Stimulated activated CD8-positive, alpha-beta memory T cell treated with anti-CD3 and anti-CD28 coated beads, Interleukin-15, amount 100 ng/mL, for 24 hours (primary cell): ENCODE measurements at places on chromosomes 2 and 18.

GRCh38 chr2:235692671-235693171, 198.9 kb downstream of the AGAP1 start:
- no peak for DNase-seq

GRCh38 chr2:174153757-174154680, 94.3 kb downstream of the OLA1 start:
- no peak for DNase-seq

DNA sequence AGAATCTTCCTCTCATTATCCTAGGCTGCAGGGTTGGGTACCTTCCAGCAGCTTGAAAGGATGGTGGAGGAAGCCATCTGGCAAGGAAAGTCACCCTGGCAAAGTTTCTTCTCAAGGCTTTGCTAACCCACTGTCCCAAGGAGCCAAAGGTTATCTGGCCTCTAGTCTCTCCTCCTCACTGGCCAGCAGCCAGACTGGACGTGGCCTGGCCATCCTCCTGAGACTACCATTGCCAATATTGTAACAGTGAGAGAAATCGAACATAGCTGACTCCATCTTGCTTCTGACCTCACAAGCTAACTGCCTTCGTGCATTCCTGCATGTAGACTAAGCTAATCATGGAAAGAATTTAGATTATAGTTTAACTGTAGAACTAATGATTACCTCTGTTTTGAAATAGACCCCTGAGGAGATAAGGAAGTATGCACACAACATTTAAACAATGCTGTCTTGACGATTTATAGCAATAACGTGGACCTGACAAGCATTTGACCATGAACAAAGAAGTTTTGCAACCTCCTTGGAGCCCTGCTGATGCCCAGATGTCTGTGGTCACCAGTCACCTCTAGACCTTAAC, 7.8 kb upstream of the ANXA4 start:
- DNase-seq, result no peak

GRCh38 chr18:3265564-3266033, 3.7 kb downstream of the MYL12B start:
- DNase-seq, result no peak

DNA sequence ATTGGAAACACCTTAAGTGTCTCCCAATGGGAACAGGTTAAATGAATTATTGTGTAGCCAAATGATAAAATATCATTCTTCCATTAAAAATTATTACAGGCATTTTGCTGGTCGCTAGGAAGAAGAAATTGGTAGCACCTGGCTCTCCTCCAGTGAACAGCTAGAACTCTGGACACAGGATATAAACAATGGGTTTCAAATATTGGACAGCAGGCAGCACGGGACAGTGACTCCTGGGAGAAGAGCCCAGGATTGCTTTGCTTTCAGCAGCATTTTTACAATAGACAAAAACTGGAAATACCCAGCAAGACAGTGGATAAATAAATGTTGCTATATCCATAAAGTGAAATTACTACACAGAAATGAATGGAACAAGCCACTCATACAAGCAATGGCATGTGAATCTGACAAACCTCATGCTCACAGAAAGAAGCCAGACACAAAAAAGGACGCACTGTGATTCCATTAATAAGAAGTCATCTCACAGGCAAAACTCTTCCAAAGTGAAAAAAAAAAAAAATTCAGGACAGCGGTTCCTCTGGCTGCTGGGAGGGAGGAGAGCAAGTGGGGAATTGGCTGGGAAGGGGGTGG, 50.5 kb downstream of the LAMA1 start:
- DNase-seq, result no peak

DNA sequence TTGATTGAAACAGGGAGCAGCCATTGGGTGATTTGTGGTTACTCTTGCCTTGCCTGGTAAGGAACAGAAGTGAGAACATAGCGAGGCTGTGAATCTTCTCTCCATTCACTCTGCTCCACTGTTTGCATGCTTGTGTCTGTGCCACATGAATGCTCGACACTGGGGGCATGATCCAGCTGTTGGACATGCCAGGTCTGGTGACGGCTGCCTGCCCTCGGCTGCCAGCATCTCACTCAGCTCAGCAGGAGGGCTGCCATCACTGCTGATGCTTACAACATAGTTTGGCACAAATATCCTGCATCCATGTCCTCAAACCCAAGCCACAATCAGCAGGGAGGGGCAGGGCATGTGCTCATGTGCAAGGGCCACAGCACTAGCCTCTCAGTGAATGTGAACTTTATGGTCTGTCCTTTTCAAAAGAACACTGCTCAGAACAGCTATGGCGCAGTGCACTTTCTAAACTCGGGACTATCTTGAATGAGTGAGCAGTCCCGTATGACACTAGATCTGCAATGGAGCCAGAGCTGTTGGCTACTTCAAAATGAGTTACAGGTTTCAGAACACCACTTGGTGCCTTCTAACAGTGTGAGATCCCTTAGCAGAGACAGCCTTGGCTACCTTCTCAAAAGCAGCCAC, 126.3 kb downstream of the NRP2 start:
- DNase-seq, result no peak

GRCh38 chr2:14942987-14943386, 310.5 kb downstream of the LRATD1 start:
- DNase-seq, result no peak

- DNase-seq, result no peak
Observed at GRCh38 chr2:46050027-46050426, 247.2 kb upstream of the EPAS1 start.

DNA sequence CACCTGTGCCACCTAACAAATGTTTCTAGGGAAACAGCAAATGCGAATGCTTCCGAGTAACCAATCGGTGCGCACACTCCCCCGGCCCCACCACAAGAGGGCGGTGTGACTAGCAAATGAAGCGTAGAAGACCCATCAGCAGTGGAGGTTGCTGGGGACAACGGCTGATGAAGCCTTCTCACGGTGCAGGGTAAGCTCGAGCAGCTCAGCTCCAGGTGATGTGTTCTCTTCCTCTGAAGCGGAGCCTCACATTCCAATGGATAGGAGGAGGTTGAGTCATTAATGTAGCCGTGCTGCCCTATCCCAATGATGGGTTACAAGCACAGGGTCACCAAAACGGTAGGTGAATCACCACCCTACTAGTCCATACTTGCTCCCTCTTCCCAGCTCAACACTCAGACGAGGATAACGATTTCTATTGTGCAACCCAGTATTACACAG, 127.6 kb upstream of the TWIST2 start:
- no peak for DNase-seq

DNA sequence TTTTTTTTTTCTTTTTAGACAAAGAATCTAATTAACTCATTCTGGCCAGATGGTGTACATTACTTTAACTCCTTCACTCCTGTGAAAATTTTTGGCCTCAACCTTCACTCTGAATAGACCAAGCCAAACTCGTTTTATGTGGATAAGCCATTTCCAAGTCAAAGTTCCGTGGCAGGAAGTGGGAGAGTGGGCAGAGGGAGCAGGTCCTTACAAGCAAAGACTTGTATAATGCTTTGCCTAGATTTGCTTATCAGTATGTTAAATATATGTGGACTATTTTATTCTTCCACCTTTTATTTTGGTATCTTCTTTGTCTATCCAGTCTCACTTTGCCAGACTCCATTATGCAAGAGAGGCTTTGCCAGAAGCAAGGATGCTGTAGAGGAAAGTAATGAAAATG, 178.1 kb upstream of the TNP1 start:
- DNase-seq, result no peak

- DNase-seq, result no peak
Observed at GRCh38 chr2:77328134-77328931, 193.8 kb downstream of the LRRTM4 start.

- no peak for DNase-seq
Observed at GRCh38 chr2:240934701-240935102, 28.6 kb downstream of the CROCC2 start.

DNA sequence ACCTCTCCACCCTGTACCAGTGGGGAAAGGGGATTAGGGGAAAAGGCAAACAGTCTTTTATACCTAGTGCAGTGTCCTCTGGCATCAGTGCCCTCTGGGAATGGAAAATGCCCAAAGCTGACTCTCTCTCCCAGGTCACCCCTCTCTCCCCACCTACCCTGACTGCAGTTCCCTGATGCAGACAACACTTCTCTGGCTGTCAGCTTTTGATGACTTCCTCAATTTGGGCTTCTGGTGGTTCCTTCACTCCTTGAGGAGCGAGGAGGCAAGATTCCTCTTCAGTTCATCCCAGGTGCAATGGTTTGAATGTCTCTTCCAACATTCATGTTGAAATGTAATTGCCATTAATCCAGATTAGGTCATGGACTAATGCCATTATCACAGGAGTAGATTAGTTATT, 19.7 kb upstream of the PPM1B start:
- DNase-seq, result no peak

DNA sequence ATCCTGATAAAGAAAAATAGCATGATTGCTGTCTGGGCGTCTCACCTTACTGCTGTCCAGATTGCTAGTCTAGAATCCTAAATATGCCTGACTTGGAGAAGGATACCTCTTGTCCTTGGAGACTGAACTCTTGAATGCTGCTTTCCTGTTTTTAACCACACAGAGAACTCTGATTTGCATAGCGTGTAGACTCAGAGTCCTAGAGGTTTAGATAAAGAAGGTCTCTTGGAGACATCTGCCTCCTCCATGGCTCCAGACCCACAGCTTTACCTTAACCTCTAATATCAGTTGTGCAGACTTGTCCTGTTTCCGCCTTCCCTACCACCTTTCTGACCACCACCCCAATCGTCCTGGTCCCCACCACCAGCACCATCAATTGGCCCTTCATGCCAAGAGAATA, 292.6 kb upstream of the CYRIA start:
- no peak for DNase-seq

DNA sequence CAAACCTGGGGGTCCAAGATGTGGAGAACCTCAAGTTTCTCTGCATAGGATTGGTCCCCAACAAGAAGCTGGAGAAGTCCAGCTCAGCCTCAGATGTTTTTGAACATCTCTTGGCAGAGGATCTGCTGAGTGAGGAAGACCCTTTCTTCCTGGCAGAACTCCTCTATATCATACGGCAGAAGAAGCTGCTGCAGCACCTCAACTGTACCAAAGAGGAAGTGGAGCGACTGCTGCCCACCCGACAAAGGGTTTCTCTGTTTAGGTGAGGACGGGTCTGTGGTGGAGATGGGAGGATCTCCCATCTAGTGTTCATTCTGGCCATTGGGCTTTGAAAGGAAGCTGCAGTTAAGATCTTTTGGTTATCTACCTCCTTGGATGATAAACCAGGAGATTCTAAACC, 2.9 kb downstream of the CASP10 start:
- no peak for DNase-seq

DNA sequence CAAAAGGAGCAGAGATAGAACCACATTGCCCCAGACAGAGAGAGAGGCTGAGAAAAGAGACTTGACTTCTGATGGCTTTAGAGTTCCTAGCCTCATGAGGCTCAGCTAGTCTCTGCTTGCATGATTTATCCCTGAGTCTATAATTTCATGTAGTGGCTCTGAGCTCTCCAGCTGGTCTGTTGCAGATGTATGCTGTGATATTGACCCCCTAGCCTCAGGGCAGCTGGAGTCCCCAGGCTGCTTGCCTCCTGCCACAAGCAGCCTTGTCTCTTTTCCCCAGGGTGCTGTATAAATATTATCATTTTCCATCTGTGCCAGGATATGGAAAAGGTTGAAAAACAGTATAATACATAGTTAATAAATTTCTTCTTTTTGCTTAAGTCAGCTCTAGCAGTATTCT, 467.6 kb upstream of the CWC22 start:
- DNase-seq, result no peak

- DNase-seq, result no peak
Observed at GRCh38 chr2:217842017-217842416, 160.8 kb downstream of the TNS1 start.

- no peak for DNase-seq
Observed at GRCh38 chr2:27581417-27582128, 1.3 kb upstream of the ZNF512 start.

DNA sequence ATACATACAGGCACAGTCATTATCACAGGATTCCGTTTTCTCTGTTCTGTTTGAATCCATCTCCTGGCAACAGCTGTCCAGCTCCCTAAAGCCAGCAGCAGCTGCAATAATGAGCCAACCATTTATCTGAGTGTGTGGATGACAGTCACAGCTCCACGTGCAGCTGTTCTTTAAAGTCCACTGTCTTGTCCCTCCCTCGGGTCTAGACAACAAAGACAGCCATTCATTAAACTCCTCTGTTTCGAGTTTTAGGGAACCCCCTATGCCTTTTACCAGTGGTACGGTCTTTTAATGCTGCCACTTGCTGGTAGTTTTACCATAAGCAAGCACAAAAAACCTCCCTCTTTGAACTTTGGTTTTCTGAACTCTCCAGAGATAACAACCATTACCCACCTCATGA, 16.0 kb upstream of the MSGN1 start:
- no peak for DNase-seq

DNA sequence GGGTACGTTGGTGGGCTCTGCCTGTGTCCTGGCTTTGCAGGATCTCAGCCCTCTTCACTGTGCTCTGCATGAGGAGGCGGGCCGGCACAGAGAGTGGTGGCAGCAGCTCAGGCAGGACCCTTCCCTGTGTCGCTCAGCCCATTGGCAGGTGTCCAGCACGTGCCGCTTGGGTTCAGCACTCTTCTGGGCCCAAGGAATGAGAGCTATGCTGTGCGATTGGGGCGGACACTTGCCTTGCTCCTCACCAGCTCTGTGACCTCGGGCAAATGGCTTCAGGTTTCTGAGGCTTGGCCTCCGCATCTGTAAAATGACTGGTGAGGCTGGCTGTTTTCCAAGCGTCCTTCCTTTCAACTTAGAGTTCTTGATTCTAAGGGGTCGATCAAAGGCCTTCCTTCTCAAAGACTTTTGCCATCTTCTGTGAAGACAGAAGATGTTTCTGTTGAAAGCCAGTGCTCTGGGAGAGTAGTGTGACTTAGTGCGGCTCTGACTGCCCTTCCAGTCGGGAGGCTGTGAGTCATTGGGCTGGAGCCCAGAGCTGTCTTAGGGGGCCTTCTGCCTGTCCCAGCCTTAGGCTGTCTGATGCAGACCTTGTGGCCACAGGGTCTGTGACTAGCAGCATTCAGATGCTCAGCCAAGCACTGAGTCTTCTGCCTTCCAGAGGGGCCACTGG, 35.6 kb downstream of the GLI2 start:
- DNase-seq, result no peak

- DNase-seq, result no peak
Observed at GRCh38 chr2:68860111-68860510, 11.1 kb downstream of the BMP10 start.

DNA sequence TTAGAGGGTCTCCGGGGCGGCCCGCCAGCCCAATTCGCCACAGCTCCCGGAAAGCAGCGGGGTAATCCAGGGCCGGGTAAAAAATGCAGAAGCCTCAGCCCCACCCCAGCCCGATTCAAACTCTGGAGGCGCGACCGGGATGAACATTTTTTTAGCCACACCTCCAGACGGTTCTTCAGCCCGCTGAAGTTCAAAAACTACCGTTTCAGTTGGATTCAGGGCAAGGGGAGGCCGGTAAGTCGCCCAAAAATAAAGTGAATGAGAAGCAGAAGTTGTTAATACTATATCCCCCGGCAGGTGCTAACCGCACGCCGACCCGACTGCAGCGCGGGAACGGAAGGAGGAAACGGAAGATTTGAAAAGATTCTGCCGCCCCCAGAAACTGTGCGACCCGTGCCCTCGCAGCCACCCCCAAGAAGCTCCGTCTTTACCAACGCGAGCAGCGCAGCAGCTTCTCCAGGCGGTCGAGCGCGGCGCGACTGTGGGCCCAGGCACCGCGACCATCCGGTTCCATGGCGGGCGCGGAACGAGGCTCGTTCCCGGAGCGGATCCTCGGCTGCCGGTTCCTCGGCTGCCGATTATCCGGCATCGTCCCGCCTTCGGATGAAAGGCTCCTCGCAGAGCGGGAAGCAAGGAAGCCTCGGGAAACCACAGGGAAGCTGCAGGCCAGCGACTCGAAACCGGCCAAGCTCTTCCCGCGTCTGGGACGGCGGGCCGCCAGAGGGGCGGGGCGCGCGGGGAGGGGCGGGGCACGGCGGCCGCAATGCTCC, at the start of gene BARD1:
Gene BARD1 (minus strand): TSS at position 703 of the 770 bp plus-strand sequence. CDS start 114 bp downstream, at position 589.
- DNase-seq, result no peak

GRCh38 chr18:57008001-57008686, 138.7 kb upstream of the BOD1L2 start:
- DNase-seq, result no peak
